Stimulated activated CD4-positive, alpha-beta T cell treated with anti-CD3 and anti-CD28 coated beads, Interleukin-2, amount 100 ng/mL, for 48 hours (primary cell): ENCODE measurements at places on chromosomes 5 and 9.

GRCh38 chr9:76101947-76102346, 211.5 kb downstream of the PCSK5 start:
- no peak for DNase-seq

DNA sequence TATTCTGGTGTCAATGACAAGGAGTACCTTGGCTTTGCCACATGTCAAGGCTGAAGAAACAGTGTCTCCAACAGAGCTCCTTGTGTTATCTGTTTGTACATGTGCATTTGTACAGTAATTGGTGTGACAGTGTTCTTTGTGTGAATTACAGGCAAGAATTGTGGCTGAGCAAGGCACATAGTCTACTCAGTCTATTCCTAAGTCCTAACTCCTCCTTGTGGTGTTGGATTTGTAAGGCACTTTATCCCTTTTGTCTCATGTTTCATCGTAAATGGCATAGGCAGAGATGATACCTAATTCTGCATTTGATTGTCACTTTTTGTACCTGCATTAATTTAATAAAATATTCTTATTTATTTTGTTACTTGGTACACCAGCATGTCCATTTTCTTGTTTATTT, 19.8 kb downstream of the CD274 start:
- DNase-seq, result no peak

DNA sequence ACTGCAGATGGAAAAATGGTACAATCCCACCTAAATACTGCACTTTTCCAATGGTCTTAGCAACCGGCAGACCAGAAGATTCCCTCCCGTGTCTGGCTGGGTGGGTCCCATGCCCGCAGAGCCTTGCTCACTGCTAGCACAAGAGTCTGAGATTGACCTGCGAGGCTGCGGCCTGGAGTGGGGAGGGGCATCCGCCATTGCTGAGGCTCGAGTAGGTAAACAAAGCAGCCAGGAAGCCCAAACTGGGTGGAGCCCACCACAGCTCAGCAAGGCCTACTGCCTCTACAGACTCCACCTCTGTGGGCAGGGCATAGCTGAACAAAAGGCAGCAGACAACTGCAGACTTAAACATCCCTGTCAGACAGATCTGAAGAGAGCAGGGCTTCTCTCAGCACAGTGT, 221.6 kb upstream of the CTNND2 start:
- no peak for DNase-seq

GRCh38 chr9:91276513-91276912, 85.2 kb downstream of the AUH start:
- no peak for DNase-seq

DNA sequence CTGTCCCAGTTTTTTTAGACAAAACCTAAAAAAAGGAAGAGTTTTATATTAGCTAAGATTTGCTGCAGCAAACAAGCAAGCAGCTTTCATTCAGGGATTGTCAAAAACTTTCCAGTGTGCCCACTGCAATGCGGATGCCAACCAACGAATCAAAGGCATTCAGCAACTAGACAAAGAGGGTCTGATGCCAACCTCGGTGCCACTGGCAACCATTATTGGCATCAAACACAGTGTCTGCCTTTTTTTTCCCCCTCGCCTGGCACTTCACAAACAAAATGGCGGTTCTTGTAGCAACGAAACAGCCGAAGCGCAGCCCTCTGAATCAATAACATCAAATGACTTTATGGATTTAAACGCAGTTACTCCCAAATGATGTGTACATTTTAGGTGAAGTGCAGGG, 10.4 kb downstream of the NFIB start:
- no peak for DNase-seq

- DNase-seq, result no peak
Observed at GRCh38 chr5:130138406-130139045, 234.3 kb downstream of the CHSY3 start.

- no peak for DNase-seq
Observed at GRCh38 chr9:77912895-77913693, 118.5 kb downstream of the GNAQ start.

DNA sequence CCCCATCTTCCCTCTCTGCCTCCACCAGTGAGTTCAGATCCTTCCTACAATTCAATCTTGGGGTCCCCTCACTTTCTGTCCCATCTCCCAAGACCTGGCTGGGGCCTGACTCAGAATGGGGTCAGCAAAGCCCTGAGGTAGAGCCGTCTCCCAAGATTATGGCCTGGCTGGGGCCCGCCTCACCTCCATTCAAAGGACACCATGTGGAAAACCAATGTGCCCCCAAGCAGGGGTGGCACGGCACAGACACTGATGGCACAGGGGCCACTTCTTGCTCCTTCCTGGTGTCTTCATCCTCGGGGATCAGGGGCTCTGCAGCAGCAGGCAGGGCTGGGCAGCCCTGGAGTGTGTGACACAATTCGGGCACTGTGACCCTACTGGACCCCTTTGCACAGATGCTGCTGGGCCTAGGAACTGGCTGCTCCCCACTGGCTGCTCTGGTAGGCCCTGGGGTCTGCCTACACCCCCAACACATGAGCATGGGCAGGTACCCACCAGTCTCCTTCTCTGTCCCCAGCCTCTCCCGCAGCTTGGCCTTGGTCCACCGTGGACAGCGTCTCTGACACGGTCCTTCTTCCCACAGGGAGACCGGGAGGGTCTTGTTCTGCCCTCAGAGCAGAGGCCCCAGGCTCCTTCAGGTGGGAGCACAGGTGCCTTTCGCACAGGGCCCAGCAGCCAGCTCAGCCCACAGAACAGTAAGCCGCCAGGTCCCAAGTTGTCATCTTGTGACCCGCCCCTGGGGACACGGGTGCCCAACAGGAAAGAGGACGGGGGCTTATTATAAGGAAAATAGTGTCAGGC, 89.5 kb downstream of the ADAMTS2 start:
- DNase-seq, result no peak

GRCh38 chr9:107805201-107805600, 315.6 kb upstream of the KLF4 start:
- DNase-seq, result no peak

DNA sequence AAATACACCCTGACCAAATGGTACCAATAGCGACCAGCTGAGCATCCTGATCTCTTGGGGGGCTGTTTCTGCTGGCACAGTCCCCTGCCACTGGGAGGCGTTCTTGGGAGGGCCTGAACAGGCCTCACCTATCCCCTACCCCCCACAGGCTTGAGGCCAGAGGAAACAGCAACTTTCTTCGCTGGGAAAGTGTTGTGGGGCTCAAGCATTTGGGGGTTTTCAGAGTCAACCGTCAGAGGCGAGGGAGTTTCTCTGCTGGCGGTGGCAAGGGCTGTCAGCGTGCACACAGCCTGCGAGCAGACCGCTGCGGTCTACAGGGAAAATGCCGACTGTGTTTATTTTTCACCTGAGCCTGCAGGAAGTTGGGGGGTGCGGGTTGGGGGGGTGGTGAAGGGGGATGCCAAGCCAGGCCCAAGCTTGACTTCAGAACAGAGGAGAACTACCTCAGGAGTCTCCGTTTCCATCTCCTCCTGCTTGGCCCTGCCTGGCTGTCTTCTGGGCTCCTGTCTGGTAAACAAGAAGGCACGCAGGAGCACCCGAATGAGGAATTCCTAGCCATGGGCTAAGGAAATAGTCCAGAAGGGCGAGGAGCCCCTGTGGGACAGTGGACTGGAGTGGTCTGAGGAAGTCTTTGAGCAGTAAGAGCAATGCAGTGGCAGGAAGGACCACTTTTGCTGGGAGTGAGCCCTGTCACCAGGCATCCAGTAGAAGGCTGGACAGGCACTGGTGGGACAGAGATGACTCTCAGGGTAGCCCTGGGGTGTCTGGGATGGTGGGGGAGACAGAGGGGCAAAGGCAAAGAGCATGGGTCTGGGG, 18.1 kb downstream of the TCF7 start:
- DNase-seq, result no peak

DNA sequence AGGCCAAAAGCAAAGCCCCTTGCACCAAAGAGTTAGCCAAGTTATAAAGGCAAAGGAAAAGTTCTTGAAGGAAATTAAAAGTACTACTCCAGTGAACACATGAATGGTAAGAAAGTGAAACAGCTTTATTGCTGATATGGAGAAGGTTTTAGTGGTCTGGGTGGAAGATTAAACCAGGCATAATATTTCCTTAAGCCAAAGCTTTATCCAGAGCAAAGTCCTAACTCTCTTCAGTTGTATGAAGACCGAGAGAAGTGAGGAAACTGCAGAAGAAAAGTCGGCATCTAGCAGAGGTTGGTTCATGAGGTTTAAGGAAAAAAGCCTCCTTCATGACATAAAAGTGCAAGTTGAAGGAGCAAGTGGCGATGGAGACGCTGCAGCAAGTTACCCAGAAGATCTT, 3.1 kb upstream of the NUDT12 start:
- DNase-seq, result no peak

GRCh38 chr5:96114736-96115135, 153.1 kb upstream of the ELL2 start:
- peak; percentile 2 for DNase-seq

DNA sequence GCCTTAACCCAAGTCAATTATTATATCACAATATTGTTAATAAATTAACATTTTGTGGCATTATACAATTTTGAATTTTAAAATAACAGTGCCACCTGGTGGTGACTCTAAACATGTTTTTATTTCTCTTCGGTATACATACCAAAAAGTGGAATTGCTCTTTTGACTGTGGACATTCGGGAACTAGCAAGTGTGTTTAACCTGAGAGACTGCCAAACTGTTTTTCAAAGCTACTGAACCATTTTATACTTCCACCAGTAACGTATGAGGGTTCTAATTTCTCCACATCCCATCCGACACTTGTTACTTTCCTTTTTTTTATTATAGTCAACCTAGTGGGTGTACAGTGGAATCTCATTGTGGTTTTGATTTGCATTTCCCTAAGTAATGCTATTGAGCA, 18.3 kb upstream of the HSDL2 start:
- DNase-seq, result no peak

GRCh38 chr5:67123819-67124218, 72.8 kb downstream of the CD180 start:
- DNase-seq, result no peak

GRCh38 chr5:112579599-112580170, 158.0 kb upstream of the APC start:
- DNase-seq, result no peak

DNA sequence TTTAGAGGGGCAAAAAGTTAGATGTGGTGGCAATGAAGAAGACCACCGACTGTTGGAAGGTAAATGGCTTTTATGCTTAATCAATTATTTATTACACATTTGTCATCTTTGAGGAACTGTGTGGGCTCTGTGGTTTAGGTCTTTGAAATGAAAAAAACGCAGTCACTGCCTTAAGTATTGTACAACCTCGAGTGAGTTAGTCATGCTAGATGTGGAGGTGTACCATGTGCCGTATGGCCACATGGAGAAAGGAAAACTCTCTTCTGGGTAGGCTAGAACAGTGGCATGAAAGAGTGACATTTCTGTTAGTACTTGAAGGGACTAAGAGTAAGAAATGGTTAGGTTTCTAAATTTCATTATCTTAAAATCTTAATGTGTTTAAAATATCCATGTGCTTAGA, 166.1 kb downstream of the HACD4 start:
- DNase-seq, result no peak

DNA sequence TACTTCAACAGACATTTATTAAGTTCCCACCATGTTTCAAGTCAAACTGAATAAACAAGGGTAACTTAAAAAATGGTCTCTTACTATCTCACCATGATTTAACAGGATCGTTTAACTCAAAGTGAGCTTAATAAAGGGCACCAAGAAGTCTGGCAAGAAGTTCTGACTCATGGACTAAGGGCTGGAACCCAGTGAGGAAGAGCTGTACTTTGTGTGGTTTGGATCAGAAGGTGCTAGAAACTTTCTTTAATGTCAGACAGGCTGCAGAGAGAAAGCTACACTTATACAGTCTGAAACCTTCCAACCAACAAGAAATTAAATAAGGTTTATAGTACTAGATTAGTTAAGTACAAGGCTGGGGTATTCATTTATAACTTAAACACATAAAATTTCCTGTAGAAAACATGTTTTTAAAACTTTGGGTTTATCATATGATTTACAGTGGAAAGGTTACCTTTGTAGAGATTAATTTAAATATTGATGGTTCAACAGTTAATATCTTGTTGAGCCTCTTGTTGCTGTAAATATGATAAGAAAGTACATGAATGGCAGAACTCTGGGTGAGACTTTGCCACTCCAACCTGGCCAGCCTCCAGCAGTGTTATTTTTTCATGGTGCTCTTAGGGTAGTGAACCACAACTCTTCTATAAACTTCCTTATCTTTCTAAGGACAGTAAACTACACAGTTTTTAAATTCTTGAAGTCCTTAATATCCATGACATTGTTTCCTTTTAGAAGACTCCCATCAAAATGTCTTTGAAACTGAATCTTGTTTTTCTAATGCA, 162.8 kb downstream of the MAN2A1 start:
- no peak for DNase-seq

GRCh38 chr9:15696979-15697378, 144.1 kb downstream of the CCDC171 start:
- no peak for DNase-seq

DNA sequence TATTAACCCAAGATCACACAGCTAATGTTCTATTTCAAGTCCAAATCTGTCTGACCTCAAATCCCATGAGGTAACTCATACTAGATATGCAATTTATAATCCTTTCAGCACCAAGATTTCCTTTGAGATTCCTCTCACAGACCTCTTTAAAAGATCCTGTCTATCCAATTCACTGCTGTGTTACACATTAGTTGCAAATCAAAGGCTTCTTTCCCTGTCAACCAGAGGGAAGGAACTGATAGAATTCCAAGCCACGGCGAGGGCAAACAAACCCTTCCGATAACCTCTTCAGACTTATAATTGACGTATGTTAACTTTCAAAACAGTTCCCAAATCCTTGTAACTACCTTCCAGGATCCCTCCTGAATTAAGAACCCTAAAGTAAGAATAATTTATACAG, 168.9 kb downstream of the DRD1 start:
- DNase-seq, result no peak

GRCh38 chr5:177535125-177535524, 18.4 kb upstream of the DDX41 start:
- DNase-seq, result no peak

DNA sequence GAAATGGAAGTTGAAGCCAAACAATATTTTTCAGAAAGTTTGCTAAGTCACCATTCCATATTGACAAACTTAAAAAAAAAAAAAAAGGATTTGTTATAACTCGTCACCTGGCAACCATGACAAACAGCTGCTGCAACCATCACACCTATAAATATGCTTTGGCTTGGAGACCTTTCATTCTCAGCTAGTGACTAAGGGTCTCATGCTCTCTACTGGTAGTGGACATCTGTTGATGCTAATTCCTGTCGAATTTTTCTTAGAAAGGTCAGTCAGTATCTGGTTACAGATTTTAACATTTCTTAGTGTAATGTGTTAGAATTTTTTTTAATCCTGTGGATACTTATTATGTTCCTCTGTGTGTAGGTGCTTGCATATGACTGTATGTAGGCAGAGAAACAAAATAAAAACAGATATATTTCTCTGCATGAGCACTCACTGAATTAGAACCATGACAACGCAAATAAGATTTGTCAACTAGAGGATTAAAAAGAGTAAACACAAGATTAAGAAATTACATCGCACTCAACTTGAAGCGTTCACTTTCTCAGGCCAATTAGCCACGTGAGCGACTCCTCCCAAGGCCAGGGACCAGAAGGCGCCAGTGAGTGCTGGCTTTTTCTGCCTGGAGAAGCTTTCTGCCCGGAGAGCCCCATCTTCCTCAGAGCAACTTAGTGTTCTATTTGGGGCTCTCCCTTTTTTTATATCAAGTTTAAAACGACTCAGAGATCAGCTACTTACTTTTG, 27.0 kb upstream of the ZNF622 start:
- DNase-seq, result no peak

GRCh38 chr5:169832845-169833244, 147.4 kb downstream of the INSYN2B start:
- DNase-seq, result no peak

- no peak for DNase-seq
Observed at GRCh38 chr9:137380606-137381005, 42.4 kb downstream of the EXD3 start.
